ENCODE measurements at places on chromosomes 16 and 17.
A peak's percentile ranks its signal among the peaks of the same experiment; 100 is the strongest.

DNA sequence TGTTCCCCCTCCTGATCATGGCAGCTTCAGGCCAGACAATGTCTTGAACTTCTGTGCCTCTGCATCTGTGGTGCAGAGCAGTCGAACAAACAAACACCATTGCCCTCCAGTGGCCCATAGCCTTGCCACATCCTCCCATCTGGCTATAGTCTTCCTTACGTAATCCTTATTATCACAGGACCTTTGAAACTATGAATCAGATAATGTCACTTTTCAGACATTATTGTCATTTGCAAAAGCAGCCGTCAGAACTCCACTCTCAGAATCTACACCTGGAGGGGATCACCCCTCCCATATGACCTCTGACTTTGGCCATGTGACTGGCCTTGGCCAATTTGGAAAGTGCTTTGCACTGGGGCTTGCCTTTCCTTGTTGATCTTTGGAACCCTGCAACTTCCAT lies 387.3 kb downstream of the MAF start:
- DNase-seq = peak; percentile 69

GRCh38 chr16:48201515-48202201 lies 42.4 kb upstream of the LONP2 start:
- DNase-seq = peak; percentile 41

DNA sequence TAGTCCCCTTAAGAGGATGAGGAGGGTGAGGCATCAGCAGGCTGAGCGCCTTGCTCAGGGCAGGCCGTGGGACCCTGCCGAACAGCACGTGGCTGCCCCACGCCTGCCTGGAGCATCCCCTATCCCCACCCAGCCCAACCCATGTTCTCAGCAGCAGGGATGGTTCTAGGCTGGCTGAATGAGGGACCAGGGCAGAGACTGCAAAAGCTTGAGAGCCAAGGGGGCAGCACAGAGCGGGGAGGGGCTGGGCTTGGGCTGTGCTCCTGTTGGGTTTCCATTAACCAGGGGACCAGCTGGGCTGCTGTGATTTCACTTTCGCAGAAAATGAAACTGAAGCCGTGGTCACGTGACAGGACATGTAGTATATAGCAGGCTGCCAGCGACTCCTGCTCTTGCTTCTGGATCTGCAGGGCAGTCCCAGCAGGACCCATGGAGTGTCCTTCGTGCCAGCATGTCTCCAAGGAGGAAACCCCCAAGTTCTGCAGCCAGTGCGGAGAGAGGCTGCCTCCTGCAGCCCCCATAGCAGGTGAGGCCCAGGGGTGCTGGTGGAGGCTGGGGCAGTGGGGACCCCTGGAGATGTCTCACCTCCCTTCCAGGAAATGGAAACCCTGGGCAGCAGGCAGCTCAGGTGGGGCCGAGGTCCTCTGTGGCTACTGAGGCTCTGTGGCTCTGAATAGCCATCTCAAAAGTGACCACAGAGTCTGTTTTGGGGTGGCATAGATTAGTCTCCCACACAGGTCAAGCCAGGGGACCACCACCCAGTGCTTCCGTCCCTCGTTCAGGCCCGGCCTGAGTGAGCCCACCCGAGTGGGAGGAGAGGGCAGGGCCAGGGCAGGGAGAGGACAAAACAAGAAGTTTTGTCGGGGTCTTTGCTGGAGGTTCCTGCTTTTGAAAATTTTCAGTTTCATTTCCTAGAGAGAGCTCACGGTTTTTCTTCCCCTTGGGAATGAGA lies 2.9 kb downstream of the RNF213 start:
- DNase-seq = peak; percentile 86

GRCh38 chr17:50863221-50863843 lies 2.8 kb downstream of the TOB1 start:
- DNase-seq = peak; percentile 61

- DNase-seq = peak; percentile 59
Observed at GRCh38 chr16:52912565-52913173, 140.0 kb downstream of the CHD9NB start.

DNA sequence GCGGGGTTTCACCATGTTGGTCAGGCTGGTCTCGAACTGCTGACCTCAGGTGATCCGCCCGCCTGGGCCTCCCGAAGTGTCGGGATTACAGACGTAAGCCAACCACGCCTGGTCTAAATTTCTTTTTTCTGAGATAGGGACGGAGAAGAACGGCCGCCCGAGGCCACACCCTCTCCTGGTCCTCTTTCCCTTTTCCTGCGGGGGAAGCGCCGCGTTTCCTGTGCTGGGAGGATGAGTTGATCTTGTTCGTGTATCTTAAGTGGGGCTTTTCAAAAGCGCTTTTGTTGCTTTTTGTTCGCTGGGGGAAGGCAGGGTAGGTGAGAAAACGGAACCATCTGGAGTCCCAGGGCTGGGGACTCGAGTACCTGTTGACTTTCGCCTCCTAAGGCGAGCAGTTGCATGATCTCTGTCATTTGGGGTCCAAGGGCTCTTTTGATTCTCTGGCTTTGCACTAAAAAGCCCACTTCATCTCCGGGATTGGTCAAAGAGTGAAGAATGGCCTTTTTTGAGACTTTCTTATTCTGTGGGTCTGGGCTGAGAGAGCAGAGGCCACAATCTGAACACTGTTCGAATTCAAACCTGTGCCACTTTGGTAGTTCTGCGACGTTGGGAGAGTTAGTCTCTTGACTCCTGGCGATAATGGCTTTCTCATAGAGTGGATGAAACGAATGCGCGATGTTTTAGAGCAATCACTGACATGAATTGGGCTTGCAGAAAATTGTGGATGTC lies 1.3 kb downstream of the FUS start:
- DNase-seq = peak; percentile 74

- DNase-seq = no peak
Observed at GRCh38 chr17:44390250-44390870, 911 bp upstream of the ITGA2B start.

DNA sequence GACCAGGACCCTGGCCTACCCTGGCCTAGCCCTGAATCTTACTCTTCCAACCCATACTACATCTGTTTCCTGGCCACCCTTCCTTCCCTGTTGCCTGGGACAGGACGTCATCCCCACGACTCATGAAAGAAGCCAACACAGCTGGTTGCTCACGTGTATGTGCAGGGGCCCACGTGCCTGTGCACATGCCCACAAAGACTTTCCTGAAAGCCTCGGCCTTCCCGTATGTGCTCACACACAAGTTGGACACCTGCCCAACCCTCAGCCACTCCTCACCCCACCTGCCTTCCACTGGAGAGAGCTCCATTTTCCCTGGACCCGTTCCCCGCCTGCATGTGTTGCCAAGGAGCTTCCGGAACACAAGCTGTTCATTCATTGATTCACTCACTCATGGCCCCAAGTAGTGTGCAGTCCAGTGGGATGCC lies 7.0 kb downstream of the PLXDC1 start:
- no peak for DNase-seq

- no peak for DNase-seq
Observed at GRCh38 chr16:22691335-22691734, 122.6 kb upstream of the HS3ST2 start.

- no peak for DNase-seq
Observed at GRCh38 chr17:3104322-3104721, at the start of gene OR1D2. Gene OR1D2, minus strand, starts transcription at chr17:3104422. Its CDS starts 11,426 bp downstream, at chr17:3092996.

- no peak for DNase-seq
Observed at GRCh38 chr17:73317513-73318426, 6.0 kb upstream of the CDC42EP4 start.

DNA sequence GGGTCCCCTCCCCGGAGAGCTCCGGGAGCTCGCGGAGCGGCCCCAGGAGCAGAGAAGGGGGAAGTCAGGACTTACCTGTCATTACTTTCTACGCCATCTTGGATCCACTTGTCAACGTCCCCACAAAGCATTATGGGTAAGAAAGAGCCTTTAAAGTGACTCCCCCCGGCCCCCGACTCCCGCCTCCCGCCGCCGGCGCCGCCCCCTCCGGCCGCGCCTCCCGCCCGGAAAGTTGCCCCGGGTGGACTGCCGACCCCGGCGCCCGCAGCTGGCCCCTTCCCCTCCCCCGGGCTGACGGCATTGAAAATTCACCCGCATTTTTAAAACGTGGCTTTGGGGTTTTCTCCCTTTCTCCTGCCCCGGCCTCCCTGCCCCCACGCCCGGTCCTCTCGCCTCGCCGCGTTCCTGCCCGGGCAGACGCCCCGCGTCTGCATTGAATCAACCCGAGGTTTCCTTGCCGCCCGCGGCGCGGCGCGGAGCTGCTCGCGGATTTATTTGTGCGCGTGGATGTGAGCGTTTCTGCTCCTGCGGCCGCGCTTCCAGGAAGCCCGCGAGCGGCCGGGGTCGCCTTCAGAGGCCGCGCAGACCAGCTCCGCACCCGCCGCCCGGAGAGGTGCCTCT lies at the start of gene HELZ:
HELZ (minus strand) TSS at position 124 of the 621 bp plus-strand sequence. CDS start 26,392 bp downstream, outside the sequence.
- DNase-seq = peak; percentile 81

DNA sequence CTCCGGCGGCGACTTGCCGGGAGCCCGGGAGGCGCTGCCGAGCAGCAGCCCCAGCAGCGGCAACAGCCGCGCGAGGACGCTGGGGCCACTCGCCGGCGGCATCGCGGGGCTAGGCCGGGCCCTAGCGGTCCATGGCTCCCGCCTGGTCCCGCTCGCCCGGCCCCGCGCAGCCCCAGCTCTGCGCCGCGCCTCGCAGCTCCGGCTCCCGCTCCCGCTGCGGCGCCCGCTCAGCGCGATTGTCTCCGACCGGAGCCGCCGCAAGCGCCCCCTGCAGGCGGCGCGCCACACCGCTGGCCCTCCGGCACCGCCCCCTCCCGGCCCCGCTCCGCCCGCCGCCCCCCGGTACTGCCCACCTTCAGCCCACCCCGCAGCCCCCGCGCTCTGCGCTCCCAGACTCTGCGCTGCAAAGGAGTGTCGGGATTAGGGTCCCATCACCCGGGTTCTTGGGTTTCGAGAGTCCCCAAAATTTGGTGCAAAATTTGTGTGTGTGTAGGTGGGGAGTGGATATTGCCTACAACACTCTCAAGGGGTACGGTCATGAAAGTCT lies at the start of gene FAM171A2:
FAM171A2 (minus strand) TSS at position 241 of the 547 bp plus-strand sequence; CDS start at position 102, 139 bp downstream.
- DNase-seq = peak; percentile 49

Measured in inflammatory macrophage (primary cell).